Fibroblast of the aortic adventitia (primary cell): ENCODE measurements at places on chromosomes 6 and 20. TPM values are rescaled to one million over a fixed set of nuclear protein-coding genes. Genes with fewer than 3 reads are reported as not detected.

The ATAT1 gene
- total RNA-seq, result 0.16 and 5.6 TPM in 2 replicates

The PET117 gene
- 12.9 and 26.1 TPM in 2 replicates for total RNA-seq

The MOG gene
- not detected in 2 replicates for total RNA-seq

The SDCBP2 gene
- 1.4 and 2.3 TPM in 2 replicates for total RNA-seq

The SPATS1 gene
- not detected in 2 replicates for total RNA-seq

The BPIFA3 gene
- total RNA-seq, result not detected in 2 replicates

The ANKRD66 gene
- total RNA-seq, result not detected in 2 replicates

The PHF1 gene
- total RNA-seq, result 18.9 and 20.9 TPM in 2 replicates

The NKX2-4 gene
- not detected in 2 replicates for total RNA-seq

The GPLD1 gene
- 0.27 and 0.41 TPM in 2 replicates for total RNA-seq

The TRIM15 gene
- not detected in 2 replicates for total RNA-seq

The SNPH gene
- 5.6 and 7.7 TPM in 2 replicates for total RNA-seq
